ENCODE measurements at places on chromosomes 7 and 10. TPM values are rescaled to one million over a fixed set of nuclear protein-coding genes. Genes with fewer than 3 reads are reported as not detected.

DNA sequence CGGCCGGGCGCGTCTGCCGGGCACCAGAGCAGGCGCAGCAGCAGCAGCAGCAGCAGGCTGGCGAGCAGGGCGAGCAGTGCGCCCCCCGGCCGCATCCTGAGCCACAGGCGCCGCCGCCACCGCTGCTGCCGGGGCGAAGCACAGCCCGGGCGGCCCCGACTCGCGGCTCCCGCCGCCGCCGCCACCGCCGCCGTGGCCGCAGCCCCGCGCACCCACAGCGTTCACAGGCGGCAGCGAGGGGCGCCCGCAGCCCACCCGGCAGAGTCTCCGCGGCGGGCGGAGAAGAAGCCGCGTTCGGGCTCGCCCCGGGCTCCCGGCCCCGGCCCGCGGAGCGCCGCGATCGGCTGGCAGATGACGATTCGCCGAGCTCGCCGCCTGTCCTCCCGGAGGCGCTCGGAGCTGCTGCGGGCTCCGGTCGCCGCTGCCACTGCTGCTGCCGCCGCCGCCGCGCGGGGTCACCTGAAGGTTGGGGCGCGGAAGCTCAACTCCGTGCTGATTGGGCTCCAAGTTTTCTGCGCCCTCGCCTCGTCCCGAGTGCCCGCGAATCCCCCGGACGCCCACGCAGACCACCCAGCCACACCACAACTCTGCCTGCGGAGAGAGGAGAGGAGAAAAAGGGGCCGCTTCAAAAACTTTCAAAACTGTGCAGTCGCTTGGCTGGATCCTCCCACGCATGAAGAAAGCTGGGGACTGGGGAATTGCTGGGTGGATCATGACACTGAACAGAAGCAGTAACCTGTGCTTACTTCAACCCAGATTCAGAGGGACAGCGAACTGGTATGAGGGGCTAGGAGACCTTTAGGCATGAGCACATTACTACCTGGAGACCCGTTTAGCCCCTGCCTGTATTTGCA lies at the start of gene ST8SIA6:
ST8SIA6 (minus strand) TSS at position 435 of the 854 bp plus-strand sequence; CDS start at position 95, 340 bp downstream.
- no peak for DNase-seq

OPN1SW gene
- total RNA-seq = not detected

GRCh38 chr7:42189535-42189934 lies 47.5 kb downstream of the GLI3 start:
- no peak for DNase-seq

- DNase-seq = no peak
These were observed 28.5 kb upstream of the ARMC3 start for GRCh38 chr10:22899307-22899706.

DNA sequence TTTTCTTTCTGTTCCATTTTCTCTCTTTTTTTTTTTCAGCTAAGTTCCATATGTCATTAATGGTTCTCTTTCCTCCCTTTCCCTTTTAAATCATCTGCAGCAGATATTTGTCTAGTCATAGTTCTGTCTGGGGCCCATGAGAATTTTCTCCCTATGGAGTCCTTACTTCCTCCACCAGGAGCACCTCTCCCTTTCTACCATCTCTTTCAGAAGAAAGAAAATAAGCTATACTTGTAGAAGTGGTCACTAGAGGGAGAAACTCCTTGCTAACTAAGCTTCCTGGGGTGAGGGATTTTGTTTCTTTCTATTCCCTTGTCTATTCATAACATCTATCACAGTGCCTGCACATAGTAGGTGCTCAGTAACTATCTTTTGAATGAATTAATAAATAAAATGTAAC lies 230.2 kb upstream of the HPS1 start:
- DNase-seq = no peak

- DNase-seq = no peak
These were observed 48.8 kb downstream of the PITRM1 start for GRCh38 chr10:3123571-3124411.

GRCh38 chr7:37705976-37706375 lies 22.4 kb downstream of the GPR141 start:
- DNase-seq = no peak

Data from urinary bladder (tissue), 4 donors.